Endodermal cell (in vitro differentiated cells): ENCODE measurements at places on chromosomes 2 and 18.

GRCh38 chr2:30282721-30283120 is 51.4 kb downstream of the LBH start:
- DNase-seq, result peak; percentile 29

DNA sequence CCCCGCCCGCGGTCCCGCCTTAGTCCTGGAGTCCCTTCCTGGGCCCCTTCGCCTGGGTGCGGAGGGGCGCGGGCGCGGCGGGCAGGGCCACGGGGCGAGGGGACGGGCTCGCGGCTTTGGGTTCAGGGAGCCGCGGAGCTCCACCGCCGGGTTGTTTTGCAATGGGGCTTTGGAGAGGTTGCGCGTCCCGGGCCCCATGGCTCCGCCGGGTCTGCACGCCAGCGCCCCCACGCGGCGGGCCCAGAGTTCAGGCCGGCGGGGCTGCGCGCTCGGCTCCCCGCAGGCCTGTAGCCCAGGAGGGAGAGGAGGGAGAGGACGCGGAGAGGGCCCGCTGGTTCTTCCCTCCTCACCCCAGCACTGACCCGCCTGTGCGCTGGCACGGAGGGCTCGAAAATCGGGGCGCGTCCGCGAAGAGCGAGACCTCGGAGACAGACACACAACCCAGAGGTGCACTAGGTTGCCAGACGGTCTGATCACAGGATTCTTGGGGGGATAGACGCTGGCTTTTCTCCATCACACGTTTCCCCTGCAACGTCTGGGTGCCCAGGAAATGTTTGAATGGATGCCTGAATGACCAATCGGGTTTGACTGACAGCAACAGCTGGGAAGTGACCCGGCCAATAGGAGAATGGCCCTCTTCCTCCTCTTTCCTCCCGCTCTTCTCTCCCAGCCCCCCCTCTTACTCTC is 4.9 kb upstream of the SIX2 start:
- peak; percentile 93 for DNase-seq

DNA sequence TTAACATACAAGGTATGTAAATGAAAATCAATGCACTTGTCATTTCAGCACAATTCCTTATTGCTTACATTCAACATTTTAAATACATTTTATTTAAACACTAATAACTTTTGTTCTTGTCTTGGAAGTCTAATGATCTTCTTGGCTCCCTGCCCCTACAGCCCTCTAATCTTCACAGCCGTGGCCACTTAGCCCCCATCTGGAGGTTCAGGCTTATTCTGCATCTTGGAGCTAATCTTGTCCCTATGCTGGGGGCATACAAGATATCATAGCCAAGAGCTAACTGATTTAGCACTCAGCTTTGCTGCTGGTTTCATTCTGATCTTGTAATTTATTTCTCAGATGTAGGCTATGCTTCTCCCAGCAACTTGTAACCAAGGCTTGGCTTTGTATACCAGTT is 140.8 kb downstream of the TMEFF2 start:
- no peak for DNase-seq

GRCh38 chr18:2410688-2411087 is 160.6 kb downstream of the METTL4 start:
- DNase-seq, result no peak

DNA sequence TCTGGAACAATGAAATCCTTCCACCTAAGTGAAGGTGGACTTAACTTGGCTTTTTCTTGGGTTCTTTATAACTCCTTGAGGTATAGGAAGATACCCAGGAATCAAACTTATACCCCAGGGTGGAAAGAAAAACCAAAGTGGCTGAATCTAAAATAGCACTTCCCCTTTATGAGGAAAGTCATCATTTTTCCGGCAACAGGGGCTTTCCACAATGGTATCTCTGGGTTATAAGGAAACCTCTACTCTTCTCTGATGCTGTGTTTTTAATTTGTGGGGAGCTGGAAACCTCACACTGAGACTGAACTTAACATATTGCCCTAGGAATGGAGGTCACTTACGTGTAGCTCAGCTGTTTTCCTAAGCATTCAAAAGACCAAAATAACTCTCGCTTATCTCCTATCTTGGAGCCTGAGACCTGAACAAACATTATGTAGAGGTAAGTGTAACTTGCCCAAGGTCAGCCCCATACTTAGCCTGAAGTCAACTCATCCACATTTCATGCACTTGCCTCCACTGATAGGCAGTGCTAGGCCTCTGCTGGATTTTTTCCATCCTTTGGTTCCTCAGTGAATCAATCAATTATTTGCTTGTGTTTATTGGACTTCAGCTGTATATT is 117.9 kb downstream of the SETBP1 start:
- DNase-seq, result no peak

GRCh38 chr2:26477911-26478253 is at the start of gene OTOF:
OTOF (minus strand) TSS chr2:26478124.
- no peak for DNase-seq

DNA sequence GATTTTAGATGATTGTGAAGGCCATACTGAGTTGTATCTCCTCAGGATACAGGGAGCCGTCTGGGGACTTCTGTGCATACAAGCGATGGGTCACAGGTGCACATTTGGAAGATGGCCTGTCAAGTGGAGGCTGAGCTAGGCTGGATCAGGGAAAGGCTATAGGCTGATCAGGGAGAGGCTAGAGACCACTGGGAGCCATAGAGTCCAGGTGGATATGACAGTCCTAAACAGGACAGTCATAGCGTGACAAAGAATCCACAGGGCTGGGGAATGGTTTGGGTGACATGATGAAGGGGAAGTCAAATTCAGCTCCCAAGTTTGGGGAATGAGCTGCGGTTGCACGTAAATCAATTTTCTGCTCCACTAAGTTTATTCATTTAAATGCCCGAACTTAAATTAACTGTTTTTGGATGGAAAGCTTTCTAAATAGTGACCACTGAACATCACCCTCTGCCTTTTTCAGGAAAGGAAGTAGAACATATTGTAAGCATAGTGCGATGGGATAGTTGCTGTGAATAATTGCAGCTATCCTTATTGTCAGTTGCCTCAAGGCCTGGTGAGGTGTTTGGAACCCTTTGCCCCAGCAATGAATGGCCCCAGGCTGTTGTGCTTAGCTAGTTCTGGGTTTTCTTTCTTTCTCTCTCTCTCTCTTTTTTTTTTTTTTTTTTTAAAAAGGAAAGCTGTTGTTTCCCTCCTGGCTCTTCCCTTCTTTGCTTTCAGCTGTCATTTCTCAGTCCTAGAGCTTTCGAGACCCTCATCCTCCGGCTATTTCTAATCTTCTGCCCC is 50.5 kb downstream of the KLHL29 start:
- no peak for DNase-seq

GRCh38 chr18:13280070-13280795 is 61.7 kb downstream of the LDLRAD4 start:
- DNase-seq, result peak; percentile 81

DNA sequence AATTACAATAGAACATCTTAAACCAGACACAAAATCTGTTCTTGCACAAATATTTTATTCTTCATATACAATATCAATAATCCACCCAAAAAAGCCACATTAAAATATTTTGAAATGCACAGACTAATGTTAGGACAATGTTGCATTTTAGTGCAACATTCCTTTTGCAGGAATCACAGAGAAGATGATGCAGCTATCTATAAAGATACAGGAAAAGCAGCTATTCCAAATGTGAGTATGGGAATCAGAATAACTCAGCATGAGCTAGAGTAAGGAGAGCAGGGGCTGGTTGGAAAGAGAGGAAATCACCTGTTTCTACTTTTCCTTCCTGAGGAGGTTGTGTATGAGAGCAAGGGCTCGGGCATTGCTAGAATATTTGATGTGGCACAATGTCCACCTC is 4.8 kb downstream of the C2orf66 start:
- no peak for DNase-seq

GRCh38 chr2:234623521-234623991 is 126.7 kb upstream of the ARL4C start:
- DNase-seq, result no peak

DNA sequence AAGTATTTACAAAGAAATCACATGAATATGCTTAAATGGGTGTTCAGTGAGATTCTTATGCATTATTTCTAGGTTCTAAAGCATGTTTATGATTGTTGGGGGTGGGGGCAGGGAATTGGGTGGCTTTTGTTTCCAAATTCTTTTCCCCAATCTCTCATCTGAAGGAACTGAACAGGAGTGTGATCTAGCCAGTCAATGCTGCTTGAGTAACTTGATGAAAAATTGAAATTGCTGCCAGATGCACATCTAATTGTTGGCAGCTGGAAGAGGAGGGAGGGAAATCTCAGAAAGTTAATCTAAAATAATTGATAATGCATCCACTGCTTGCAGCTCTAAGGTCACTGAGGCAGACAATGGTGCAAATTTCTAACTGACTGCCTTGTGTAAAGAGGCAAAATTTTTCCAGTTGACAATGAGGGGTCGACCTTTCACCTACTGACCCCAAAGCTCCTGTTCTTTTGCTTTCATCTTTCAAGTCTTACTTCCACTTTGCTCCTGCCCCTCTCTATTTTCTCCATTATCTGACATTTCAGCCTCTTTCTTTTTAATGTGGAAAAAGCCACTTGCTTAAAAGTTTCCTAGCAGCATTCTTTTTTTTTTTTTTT is 53.3 kb downstream of the IRS1 start:
- no peak for DNase-seq

DNA sequence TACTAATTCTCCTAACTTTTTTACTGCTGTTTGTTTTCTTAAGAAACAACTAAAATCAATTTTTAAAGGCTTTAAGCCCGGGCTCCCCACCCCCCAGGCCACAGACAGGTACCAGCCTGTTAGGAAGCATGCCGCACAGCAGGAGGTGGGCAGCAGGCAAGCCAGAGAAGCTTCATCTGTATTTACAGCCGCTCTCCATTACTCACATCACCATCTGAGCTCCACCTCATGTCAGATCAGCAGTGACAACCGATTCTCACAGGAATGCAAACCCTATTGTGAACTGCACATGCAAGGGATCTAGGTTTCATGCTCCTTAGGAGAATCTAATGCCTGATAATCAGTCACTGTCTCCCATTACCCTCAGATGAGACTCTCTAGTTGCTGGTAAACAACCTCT is 517.0 kb downstream of the NRXN1 start:
- peak; percentile 86 for DNase-seq

GRCh38 chr18:13455960-13456481 is 237.5 kb downstream of the LDLRAD4 start:
- no peak for DNase-seq

DNA sequence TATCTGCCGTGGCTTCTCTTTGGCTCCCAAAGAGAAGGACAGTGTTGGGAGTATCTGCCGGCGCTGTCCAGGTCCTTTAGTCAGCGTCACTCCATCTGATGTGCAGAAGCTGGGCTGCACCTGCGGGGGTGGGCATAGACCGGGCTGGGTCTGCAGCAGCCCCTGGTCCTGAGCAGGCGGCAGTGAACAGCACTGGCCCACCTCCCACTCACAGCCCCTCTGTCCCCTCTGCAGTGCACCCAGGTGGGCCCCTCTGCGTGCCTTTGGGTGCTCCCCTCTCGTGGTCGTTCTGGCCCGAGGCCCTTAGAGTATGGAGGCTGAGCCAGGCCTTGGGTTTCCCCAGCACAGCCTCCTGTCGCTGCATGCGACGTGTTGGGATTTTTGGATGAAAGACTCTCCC is 95.7 kb downstream of the USP40 start:
- peak; percentile 35 for DNase-seq

DNA sequence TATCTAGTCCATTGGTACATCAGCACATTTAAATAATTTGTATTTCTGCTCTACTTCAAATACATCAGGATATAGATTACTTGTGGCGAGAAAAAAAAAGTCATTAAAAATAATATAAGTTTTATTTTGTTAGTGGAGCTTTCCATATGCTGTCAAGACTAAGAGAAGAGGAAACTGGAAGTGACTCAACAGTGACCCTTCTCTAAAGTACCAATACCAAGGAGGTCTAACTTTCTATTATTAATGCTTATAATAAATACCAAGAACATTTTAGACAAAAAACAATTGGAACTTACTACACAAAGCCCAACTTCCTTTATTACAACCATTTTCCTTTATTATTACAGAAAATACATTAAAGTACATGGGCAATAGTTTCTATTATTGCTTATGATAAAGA is 39.8 kb downstream of the TTR start:
- no peak for DNase-seq

DNA sequence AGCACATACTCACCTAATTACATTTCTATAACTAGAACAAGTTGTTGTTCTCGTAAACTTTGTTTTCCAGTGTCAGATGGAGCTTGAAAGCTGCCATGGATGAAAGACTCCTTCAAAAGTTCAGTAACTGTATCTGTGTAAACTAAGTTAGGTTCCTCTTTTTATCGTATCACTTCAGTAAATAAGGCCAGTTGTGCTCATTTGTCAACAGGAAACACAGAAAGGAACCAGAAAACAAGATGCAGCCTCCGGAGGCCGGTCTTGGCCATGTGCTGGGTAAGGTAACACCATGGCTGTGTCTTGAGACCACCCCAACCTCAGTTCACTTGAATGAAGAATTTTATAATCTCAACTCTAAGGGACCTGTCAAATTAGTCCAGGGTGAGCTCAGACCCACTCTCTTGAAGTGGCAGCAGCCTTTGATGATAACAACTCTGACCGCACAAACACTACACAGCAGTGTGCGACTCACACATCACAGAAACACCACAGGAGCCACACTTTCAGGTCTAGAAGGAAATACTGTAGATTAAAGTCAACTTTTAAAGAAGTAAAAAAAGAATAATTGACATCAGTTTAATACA is 213.8 kb downstream of the AFF3 start:
- no peak for DNase-seq

GRCh38 chr18:62445386-62445917 is 77.4 kb upstream of the ZCCHC2 start:
- no peak for DNase-seq

- no peak for DNase-seq
Observed at GRCh38 chr2:53455094-53455493, 312.5 kb upstream of the CHAC2 start.

DNA sequence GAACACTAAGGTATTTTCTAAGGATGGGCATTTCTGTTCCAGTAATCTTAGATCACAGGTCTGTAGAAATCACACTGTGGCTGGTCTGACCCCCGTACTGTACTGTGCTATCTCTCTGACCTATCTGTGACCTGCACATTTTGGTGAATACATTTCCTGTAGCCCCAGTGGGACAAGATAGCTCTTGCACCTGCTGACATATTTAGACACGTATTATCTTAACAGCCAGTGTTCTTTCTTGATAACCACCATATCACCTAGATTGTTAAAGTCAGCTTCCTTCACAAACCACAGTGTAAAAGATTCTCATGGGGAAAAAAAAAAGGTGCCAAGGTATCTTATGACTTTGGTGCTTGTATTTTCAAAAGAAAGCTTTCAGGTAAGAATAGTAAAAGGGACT is 39.8 kb upstream of the TMEM247 start:
- DNase-seq, result no peak

GRCh38 chr2:43890855-43891254 is 52.1 kb downstream of the ABCG8 start:
- DNase-seq, result no peak

GRCh38 chr2:48423376-48423775 is 106.6 kb upstream of the STON1 start:
- no peak for DNase-seq
